ENCODE measurements at places on chromosomes 12 and 14.

- no peak for DNase-seq
Measured at GRCh38 chr12:98308141-98308540, 207.2 kb upstream of the TMPO start.

DNA sequence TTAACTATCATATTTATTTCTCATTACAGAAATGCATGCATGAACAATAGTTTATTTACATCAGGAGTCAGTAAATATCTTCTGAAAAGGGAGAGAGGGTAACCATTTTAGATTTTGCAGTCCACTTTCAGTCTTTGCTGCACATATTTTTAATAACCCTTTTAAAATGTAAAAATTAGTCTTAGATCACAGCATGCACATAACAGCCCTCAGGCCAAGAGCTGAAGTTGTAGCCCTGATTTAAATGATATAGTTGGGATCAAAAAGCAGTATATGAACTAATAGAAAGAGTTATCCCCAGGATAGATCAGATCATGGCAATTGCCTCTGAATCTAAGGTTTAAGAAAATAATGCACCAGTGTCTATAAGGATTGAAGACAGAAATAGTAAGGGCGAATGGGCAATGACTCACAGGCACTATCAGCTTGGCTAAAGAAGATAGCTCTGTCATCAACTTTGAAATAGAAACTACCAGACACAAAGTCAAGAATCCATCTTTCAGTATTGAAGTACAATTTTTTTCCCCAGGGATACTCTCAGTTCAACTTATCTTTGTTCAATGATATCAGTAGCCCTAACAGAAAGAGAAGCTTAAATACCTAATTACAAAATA lies 13.1 kb upstream of the CLEC7A start:
- no peak for DNase-seq

GRCh38 chr14:89245802-89246201 lies 171.2 kb downstream of the FOXN3 start:
- DNase-seq = no peak

GRCh38 chr14:91405241-91405721 lies 12.3 kb downstream of the CCDC88C start:
- DNase-seq = peak; percentile 62

GRCh38 chr12:85616201-85616600 lies 220.0 kb downstream of the RASSF9 start:
- no peak for DNase-seq

- no peak for DNase-seq
Measured at GRCh38 chr12:112590281-112590680, 171.5 kb downstream of the PTPN11 start.

DNA sequence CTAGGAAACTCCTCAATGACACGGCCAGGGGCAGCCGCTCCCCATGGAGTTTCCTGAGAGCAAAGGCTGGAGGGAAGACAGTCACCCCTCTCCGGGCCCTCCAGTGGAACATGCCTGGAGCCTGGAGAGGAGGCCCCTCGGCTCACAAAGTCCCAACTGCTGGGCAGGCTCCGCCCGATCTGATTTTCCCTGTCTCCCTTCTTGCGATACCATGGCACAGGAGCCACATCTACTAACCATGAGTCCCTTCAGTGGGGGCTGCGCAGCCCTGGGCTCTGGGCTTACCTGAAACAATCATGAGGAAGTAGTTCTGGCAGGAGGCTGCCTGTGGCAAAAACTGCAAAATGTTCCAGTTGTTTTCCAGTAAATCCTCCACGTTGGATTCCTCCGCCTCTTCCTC lies 15.3 kb downstream of the P2RX2 start:
- no peak for DNase-seq

DNA sequence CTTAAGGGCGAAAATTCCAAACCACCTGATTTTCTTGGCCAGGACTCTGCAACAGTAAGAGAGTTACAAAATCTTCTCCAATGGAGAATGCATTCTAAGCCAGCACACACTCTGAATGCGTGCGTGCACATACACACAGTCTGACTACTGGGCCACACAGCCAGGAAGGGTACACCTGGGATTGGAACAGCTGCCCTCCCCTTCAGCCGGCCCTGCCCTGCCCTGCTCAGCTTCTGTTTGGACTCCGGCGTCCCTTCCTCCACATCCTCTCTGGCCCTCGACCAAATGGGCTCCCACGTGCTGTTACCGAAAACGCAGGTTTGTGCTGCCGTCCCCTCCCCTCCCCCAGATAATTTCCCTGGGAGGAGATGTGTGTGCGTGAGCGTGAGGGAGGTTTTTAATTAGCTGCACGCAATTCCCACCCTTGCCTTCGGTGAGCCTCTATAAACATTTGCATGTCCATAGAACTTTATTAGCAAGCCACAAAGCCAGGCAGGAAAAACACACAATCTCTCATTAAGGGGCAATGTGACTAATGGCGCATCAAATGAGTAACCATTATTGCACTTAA lies 43.0 kb downstream of the CCNK start:
- DNase-seq = no peak

GRCh38 chr12:50803230-50803875 lies 39.4 kb upstream of the TMPRSS12 start:
- no peak for DNase-seq

DNA sequence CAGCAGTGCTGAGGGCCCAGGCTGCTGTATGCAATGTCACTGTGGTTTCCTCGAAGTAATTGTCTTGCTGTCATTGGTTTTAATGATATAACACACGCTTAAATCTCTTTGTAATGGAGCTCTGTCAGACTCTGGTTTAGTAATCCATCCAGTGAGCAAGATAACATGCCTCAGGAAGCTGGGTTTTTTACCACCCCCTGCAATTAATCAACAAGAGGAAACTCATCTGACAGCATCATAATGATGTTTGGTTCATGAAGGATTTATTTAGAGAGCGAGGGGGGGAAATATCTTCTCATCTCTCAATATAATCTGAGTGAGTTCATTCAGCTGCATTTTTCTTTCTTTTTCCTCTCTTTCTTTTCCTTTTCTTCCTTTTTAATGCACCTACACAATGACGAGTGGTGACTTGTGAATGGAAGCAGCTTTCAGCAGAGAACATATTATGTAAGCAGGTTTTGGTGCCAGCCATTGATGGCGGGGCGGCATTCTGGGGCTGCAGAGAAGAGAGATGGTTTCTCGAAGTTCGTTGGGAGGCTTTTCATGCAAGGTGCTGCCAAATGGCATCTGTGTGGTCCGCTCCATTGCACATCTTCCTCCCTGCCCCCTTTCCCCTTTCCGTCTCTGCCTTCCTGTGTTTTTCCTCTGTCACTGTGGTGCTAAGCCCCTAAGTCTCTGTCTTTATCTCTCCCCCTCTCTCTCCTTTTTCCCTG lies 6.7 kb downstream of the RPH3A start:
- DNase-seq = no peak

DNA sequence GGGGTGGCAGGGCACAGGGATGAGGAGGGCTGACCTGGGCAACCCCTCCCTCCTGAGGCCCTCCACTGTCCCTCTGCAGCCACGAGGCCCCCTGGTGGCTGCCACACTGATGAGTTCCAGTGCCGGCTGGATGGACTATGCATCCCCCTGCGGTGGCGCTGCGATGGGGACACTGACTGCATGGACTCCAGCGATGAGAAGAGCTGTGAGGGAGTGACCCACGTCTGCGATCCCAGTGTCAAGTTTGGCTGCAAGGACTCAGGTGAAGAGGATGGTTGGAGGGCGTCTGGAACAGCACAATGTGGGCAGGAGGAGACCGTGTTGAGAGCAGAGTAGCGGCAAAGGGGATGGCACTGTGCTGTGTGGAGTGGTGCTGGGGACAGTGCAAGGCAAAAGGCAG lies 25.7 kb upstream of the LRP1-AS start:
- DNase-seq = no peak

GRCh38 chr12:103313894-103314293 lies 181.9 kb downstream of the C12orf42 start:
- no peak for DNase-seq

DNA sequence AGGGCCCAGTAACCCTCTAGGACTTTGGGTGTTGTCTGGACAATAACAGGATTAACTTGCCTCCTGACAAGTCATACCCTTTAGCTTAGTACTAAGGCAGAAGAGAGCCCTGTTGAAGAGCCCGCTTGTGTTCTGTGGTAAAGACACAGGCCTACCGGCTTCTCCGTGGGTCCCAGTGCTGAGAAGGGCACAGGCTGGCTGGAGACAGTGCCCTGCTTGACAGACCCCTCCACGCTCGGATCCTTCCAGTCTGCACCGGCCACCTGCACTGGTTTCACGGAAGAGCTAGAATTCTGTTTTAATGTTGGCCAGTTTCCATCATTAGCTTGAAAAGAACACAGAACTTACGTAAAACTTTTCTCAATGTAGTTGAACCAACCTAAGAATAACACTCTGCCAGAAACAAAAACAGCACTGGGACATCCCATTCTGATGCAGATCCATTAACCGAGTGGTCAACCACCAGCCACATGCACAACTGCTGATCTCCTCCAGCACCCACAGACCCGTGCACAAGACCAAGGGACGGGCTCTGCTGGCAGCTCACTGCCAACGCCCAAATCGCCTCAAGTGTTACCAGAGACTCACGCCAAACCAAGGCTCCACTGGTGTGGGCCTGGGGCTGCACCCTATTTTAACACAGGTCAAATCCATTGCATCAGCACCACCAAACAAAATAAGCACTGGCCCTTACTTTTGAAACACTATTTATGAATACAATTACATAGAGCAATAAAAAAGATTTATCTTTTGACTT lies 27.1 kb downstream of the ZFYVE21 start:
- no peak for DNase-seq

DNA sequence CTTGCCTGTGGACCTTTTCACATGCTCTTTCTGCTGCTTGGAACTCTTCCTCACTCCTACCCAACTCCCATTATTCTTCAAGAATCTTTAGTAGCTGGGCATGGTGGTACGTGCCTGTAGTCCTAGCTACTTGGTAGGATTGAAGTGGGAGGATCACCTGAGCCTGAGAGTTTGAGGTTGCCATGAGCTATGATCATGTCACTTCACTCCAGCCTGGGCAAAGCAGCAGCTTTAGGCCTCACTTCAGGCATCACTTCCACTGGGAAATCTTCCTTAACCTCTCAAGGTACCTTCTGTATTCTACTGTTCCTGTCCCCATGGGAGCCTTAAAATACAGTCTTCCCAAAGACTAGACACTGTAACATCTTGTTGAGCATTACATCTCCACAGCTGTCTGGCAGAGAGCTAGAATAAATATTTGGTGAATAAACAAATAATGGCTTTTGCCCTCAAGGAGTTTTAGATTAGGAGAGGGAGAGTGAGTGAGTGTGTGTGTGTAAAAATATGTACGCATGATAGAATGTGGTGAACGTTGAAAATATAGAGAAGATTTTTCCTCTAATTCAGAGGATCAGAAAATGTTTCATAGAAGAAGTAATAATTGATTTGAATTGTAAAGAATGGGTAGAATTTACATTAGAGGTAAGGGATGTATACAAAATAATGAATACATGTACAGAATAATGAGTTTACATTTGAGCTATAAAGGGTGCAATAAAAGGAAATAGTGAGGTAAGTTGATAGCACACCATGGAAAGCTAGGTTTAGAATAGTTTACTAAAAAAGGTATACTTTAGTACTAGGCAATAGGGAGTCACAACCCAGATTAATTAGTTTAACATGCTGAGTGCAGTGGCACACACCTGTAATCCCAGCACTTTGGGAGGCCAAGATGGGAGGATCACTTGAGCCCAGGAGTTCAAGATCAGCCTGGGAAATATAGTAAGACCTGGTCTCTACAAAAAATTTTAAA lies 29.2 kb upstream of the BMAL2 start:
- DNase-seq = no peak

DNA sequence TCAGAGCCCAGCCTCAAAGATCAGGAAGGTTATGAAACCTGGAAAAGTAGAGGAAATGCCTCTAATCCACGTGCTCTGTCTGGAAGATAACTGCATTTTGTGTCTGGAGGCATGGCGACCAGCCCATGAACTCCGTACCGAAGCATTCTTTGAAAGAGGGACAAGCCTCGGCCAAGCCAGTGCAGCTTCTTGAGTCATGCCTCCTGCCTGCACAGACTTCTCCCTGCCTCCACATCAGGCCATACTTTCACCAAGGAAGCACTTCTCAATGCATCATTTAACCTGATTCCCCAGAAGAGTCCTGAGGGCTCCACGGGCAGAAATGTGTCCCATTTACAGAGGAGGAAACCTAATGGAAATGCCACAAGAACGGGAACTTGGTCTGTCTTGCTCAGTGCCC lies 3.4 kb downstream of the ACTN1 start:
- DNase-seq = no peak

DNA sequence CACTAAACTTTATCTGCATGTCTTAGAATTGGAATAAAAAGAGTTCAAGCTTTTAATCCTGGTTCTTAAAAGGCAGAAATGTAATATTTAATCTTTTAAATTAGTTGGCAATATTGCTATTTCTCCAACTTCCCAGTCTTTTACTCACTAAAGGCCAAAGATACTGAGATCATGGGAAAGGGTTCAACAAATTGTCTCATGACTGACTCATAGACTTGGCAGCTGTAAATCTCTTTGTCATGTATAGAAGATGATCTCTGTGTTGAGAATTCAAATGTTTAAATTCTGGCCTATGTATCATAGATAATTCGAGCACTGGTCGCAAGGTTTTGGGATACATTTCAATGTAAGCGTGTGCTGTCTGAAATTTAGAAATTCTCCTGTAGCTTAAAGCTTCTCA lies 40.1 kb upstream of the STRAP start:
- no peak for DNase-seq

GRCh38 chr12:754851-755562 lies 2.6 kb downstream of the WNK1 start:
- peak; percentile 15 for DNase-seq

Data from stimulated activated CD4-positive, alpha-beta T cell treated with anti-CD3 and anti-CD28 coated beads, Interleukin-2, amount 100 ng/mL, for 4 hours (primary cell).